ENCODE measurements at places on chromosomes 6 and 20. TPM values are rescaled to one million over a fixed set of nuclear protein-coding genes. Genes with fewer than 3 reads are reported as not detected.

Gene IPCEF1
- polyA plus RNA-seq: 4.9 TPM

Gene FRS3
- polyA plus RNA-seq: 9.2 TPM

GRCh38 chr6:45327956-45328522 is at the start of gene RUNX2:
Gene RUNX2 (plus strand): TSS chr6:45328330. CDS start chr6:45328727, 397 bp downstream.
- peak; percentile 21 for DNase-seq

DNA sequence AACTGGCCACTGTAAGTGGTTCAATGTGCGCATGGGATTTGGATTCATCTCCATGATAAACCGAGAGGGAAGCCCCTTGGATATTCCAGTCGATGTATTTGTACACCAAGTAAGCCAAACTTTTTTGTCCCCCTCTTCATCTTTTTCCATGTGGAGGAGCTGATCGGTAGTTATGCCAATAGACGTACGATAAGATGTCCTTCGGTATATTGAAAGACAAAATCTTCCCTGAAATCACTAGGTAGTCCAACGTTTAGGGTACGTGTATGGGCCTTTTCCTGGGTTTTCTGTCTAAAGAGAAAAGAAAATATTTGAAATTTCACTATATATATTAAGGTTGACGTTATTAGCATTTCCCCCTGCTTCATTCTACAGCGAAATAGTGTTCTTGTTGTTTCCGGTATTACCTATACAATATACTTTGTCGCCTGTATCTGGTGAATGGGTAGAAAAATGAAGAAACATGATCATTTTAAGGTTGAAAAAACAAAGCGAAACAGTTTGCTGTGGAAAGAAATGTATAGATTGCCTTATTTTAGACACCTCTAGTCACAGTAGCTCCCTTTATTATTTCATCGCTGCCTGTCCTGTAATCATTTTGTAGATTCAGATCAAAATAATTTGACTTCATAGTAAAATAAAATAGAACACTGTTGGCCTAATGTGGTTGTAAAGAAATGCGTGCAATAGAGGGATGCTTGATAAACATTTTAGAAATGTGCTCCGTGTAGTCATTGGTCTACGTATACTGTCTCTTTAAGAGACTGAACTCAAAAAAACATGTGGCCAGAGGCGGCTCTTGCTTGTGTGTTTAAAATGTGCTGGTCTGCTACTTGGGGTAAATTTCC is 1.5 kb downstream of the LIN28B start:
- no peak for DNase-seq

DNA sequence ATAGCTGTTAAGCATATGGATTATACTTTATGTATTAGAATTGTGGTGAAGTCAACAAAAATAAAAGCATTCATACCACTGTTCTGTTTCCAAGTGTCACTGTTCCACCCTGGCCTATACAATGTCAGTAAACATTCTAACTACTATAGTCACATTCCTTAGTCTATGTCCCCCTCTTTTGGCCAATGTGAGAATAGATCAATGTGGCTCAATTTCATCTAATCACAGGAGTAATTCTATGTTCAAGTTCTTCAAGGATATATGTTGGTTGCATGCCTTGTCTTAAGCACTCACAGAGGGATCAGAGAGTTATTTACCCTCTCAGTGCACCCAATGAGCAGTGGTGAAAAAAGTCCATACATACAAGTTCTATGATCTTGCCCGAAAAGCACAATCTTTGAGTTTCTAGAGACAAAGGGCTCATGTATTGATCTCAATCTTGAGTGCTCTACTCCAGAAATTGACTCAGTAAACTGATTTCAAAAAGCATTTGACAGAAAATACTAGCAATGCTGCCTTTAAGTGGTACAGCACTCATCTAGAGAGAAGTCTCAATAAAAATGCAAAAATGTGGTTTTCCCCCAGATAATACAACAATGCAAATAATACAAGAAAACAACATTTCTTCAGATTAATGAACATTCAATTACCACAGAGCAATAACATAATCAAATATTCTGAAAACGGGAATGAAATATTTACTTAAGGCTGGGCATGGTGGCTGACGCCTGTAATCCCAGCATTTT is 16.5 kb downstream of the SMLR1 start:
- no peak for DNase-seq

GRCh38 chr6:33208091-33208967 is at the start of gene RING1:
Gene RING1 (plus strand): TSS chr6:33208500. CDS start chr6:33208823, 323 bp downstream.
- DNase-seq: peak; percentile 88

DNA sequence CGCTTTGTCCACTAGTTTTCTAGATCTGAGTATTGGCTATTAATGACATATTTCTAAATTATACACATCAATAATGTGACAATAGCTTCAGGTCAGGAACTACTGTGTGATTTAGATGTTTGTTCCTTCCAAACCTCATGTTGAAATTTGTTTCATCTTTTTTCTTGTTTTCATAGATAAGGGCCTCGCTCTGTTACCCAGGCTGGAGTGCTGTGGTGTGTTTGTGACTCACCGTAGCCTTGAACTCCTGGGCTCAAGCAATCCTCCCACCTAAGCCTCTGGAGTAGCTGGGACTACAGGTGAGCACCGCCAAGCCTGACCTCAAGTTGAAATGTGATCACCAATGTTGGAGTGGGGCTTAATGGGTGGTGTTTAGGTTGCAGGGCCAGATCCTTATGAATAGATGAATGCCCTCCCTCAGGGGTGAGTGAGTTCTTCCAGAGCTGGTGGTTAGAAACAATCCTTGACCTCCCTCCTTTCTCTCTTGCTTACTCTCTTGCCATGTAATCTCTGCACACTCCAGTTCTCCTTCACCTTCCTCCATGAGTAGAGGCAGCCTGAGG is 5.9 kb upstream of the NQO2 start:
- DNase-seq: no peak

DNA sequence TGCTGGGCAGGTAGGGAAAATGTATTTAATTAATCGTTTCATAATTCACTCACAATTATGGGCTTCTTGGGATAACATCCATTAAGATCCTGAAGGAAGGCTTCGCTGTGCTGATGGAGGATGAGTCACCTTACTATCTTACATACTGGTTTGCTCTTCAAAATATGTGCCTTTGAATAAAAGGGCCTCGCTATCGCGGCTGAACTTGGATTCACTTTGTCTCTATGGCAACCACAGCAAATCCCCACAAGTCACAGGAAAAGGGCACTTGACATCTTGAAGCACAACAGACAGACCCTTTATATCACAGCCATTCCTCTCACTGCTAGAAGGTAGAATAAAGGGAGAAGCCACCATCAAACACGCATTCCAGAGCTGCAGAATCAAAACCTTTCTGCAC is 141.3 kb upstream of the MYLIP start:
- no peak for DNase-seq

DNA sequence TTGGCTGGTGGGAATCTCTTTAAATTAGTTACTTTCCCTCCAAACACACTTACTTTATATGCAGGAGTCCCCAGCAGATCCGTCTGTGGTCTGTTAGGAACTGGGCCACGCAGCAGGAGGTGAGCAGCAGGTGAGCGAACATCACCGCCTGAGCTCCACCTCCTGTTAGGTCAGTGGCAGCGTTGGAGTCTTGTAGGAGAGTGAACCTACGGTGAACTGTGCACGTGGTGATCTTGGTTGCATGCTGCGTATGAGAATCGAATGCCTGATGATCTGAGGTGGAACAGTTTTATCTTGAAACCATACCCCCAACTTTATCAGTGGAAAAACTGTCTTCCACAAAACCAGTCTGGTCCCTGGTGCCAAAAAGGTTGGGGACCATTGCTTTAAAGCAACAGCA is 5.0 kb downstream of the SERPINB6 start:
- DNase-seq: no peak

- DNase-seq: no peak
These were observed 26.3 kb upstream of the FYN start for GRCh38 chr6:111899531-111899930.

DNA sequence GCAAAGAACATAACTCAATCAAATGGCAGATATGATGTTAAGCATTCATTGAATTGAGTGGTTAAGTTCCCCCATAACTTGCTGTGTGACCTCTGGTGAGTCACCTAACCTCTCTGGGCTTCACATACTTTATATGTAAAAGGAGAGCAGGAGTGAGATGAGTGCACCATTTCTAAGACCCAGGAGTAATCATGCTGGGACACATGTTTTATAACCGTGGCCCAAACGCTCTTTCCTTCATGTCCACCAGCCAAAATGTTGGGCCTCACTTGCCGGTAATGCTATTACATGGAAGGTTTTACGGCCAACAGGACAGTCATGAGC is 40.3 kb upstream of the CCDC167 start:
- no peak for DNase-seq

GRCh38 chr6:56758120-56758519 is 115.4 kb upstream of the DST start:
- DNase-seq: no peak

DNA sequence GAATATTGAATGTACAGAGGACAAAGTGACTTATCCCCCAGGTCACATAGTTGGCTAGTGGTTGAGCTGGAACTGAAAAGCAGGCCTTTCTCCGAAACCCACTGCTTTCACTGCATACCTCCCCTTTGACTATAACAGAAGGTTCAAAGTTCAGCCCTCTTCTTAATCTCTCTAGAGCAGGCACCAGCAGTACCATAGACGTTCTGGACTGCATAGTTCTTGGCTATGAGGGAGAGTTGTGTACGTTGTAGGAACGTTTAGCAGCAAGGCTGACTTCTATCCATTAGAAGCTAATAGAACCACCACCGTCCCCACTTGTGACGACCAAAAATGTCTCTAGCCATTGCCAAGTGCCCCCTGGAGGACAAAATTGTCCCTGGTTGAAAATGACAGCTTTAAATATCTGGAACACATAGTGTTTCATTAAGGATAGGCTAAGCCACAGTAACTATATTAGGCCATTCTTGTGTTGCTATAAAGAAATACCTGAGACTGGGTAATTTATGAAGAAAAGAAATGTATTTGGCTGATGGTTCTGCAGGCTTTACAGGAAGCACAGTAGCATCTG is 123.8 kb upstream of the MTHFD1L start:
- DNase-seq: no peak

DNA sequence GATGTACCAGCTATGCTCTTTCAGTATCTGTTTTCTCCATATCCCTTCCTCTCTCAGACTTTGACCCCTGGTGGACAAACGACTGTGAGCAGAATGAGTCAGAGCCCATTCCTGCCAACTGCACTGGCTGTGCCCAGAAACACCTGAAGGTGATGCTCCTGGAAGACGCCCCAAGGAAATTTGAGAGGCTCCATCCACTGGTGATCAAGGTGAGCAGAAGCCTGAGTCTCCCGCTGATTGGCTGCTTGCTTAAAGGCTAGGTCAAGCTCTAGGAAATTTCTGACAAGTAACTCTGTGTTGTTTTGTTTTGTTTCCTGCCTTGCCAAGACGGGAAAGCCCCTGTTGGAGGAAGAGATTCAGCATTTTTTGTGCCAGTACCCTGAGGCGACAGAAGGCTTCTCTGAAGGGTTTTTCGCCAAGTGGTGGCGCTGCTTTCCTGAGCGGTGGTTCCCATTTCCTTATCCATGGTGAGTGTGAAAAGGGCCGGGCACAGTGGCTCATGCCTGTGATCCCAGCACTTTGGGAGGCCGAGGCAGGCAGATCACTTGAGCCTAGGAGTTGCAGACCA is 28.6 kb downstream of the C6orf89 start:
- DNase-seq: no peak

GRCh38 chr6:91020744-91021143 is 433.9 kb upstream of the MAP3K7 start:
- no peak for DNase-seq

- DNase-seq: no peak
These were observed 661.7 kb upstream of the CITED2 start for GRCh38 chr6:140036196-140036595.

DNA sequence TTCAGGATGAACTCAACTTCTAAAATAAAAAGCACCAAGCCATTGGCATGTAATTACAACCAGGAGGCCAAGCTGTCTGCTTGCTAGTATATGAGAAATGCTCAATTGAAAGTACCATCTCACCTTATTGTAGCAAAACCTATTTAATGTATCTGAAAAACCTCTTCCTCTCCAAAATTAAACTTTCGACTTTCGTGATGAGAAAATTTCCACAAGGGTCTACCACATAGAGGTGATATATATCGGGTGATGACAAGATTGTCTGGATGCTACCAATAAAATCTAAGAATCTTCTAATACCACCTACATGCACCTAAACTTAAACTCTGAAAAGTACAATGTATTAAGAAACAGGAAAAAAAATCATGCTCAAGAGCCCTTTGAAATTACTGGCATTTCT is 74.2 kb downstream of the ATXN1 start:
- no peak for DNase-seq

GRCh38 chr6:24378473-24379097 is 20.7 kb upstream of the DCDC2 start:
- DNase-seq: no peak

DNA sequence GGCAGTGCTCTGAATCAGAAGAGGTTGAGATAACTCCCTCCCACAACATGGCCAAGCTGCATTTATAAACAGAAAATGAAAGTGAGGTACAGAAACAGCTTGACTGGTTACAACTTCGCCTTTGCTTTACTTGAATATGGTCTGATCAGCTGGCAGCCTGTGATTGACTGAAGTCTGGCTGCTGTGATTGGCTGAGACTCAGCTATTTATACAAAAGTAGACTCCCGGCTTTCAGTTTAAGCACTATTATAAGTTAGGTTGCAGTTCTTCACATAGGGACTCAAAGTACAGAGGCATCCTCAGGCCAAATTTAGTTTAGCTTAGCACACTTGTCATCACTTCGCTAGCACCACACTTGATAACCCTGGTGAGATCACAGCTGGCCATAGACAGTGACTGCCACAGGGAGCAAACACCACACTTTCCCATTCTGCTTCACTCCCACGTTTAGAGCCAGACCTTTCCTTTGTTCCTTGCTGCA is 362.6 kb downstream of the EPM2A start:
- DNase-seq: no peak

DNA sequence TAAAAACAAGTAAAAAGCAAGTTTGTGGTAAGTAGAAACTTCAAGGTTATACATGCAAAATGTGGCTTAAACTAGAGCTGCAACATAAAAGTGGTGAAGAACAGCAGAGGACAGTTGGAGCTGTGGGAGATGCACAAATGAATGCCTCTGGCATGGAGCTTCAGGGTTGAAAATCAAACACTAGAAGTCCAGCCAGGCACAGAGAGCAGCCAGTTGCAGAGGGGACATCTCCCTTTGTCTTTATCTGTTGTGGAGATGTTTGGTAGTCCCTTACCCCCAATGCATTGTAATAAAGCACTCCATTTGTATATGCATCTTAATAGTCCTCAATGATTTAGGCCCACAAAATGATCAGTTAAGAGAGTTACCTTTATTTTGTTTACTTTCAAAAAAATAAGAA is 73.1 kb upstream of the C20orf144 start:
- no peak for DNase-seq

GRCh38 chr6:897528-898207 is 204.7 kb upstream of the EXOC2 start:
- DNase-seq: no peak

- DNase-seq: no peak
These were observed 166.0 kb downstream of the ARHGAP18 start for GRCh38 chr6:129543981-129544380.
